Glutamatergic neuron (in vitro differentiated cells): ENCODE measurements at places on chromosomes 3 and 15. TPM values are rescaled to one million over a fixed set of nuclear protein-coding genes. Genes with fewer than 3 reads are reported as not detected.

DNA sequence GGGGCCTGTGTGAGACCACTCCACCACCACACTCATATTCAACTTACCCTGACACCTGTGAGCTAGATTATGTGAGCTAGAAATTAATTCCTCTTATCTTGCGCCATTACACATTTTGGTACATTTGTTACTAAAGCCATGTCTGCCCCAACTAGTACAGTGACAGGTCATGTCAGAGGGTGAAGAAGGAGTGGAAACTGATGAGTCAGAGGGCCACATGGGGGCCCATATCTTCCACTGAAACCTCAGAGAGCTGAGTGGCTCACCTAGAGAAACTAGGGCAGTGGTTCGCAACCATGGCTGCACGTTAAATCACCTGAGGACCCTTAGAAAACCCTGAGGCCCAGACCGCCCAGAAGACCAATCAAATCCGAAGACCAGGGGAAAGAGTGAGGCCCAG lies 15.7 kb upstream of the MEF2A start:
- no peak for DNase-seq

GRCh38 chr15:73909651-73910050 lies 16.6 kb upstream of the LOXL1 start:
- no peak for DNase-seq

- no peak for DNase-seq
These were observed 1035.2 kb downstream of the MCTP2 start for GRCh38 chr15:95266451-95267061.

Gene ZNF385D
- total RNA-seq, result 42.9 TPM

Gene MEIS2
- 6.0 TPM for total RNA-seq
